ENCODE measurements at places on chromosomes 11 and 22.

GRCh38 chr22:44639891-44640617 is 62.0 kb upstream of the PRR5 start:
- peak; percentile 78 for DNase-seq

- peak; percentile 77 for DNase-seq
Measured at GRCh38 chr22:22357024-22357883, 112.7 kb downstream of the VPREB1 start.

GRCh38 chr22:47392729-47393128 is 630.3 kb downstream of the TBC1D22A start:
- no peak for DNase-seq

GRCh38 chr11:107898270-107898669 is 30.0 kb upstream of the RAB39A start:
- no peak for DNase-seq

- no peak for DNase-seq
Measured at GRCh38 chr22:41459431-41459830, 9.1 kb downstream of the PHF5A start.

GRCh38 chr11:102062106-102062505 is 14.9 kb downstream of the CFAP300 start:
- no peak for DNase-seq

GRCh38 chr11:60844870-60845221 is 2.9 kb downstream of the CCDC86 start:
- no peak for DNase-seq

- no peak for DNase-seq
Measured at GRCh38 chr22:17563936-17564391, 666 bp downstream of the SLC25A18 start.

- DNase-seq: no peak
Measured at GRCh38 chr22:30717952-30718351, 23.3 kb downstream of the OSBP2 start.

- peak; percentile 86 for DNase-seq
Measured at GRCh38 chr11:1882265-1883238, 9.1 kb downstream of the PRR33 start.

DNA sequence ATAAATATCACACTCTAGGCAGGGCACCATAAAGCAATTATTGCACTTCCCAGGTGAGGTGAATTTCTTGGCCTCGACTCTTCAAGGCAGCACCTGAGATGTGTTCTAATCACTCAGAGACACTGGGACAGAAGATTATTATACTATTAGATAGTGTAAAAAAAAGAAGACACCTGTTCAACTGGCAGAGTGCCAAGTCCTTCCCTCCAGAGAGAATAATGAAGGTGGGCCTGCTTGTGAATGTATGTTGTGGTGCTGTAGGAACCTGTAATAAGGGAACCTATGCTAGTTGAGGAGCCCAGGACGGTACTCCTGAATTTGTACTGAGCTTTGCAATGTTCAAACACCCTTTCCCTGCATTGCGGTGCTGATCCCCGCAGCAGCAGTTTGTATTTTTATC is 107.5 kb downstream of the NXPE2 start:
- DNase-seq: no peak

DNA sequence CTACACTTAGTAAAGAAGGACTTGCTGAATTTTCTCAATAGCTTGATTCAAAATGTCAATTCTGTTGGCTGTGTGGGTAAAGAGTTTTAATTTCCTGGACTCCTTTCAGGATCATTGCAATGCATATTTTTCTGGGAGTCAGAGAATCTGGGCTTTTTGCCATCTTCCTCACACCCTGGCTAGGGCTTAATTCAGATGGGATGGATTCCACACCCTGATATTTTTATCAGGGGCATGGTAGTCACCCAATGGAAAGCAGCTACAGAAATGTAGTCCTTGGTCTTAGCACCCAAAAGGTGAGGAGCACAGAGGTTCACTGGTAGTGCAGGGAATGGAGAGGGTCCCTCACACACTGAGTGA is 79.3 kb downstream of the SGSM3 start:
- no peak for DNase-seq

DNA sequence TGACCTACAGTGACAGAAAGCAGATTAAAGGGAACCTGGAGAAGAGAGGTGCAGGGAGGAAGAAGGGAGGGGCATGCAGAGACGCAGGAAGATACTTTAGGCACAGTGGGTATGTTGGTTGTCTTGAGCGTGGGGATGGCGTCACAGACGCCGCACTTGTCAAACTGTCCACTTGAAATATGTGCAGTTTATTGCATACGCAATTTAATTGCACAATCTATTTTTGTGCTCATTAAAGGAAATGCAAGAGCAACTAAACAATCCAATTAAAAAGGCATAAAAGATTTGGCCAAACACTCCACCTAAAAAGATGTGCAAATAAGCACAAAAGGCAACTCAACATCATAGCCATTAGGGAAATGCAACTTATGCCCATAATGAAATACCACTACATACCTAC is 16.8 kb downstream of the GNB1L start:
- DNase-seq: no peak

GRCh38 chr11:46553814-46554212 is 40.0 kb downstream of the AMBRA1 start:
- DNase-seq: no peak

DNA sequence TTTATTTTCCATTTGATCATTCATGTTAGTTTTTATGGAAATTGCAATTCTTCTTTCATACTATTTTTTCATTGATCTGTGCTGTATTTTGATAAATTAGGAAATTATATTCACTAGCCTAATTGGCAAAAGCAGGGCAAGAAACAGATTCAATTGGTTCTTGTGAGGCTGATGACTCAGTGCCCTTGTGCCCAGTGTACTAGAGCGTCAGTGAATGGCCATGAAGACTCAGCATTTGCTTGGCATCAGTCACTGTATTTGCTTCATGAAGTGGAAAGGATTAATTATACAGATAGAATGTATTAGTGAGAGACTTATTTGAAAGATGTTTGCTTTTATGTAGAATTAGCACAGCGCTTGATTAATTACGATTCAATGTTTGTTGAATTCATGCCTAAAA is 31.8 kb downstream of the MRGPRX1 start:
- DNase-seq: no peak

GRCh38 chr11:7973011-7973410 is 7.8 kb upstream of the NLRP10 start:
- no peak for DNase-seq

GRCh38 chr11:107836851-107837250 is 21.7 kb downstream of the SLC35F2 start:
- no peak for DNase-seq

DNA sequence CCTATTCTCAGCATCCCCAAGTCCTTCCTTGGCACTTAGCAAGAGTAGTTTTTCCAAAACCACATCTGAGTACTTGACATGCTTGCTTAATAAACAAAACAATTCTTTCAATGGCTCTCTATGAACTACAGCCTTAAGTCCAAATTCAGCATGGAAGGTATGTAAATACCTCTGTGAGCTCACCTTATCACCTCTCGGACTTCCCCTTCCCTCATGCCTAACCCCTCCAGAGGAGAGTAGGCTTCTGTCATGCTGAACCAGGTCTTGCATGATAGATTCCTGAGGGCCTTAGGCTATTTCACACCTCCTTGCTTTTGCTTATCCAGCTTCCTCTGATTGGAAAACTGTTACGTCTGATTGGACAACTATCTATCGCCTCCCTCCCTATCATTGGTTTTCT is 312.9 kb upstream of the CCDC90B start:
- no peak for DNase-seq

- no peak for DNase-seq
Measured at GRCh38 chr22:36580846-36581245, 51.9 kb upstream of the EIF3D start.

DNA sequence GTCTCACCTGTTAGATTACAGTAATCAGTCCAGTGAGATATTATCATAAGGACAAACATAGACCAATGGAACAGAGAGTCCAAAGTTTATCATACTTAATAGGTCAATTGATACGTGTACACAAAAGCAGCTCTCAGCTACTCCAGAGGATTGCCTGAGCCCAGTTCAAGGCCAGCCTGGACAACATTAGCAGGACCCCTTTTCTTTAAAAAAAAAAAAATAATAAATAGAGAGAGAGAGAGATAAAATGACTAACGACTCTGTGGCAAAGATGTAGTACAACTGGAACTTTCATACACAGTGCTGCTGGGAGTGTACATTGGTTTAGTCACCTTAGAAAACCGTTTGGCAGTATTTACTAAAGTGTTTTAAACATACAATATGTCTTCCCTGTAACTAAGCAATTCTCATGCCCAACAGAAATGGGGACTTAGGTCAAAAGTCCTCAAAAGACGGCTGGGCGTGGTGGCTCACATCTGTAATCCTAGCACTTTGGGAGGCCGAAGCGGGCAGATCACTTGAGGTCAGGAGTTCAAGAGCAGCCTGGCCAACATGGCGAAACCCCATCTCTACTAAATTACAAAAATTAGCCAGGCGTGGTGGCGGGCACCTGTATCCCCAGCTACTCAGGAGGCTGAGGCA is 10.6 kb downstream of the SNX32 start:
- DNase-seq: no peak

- no peak for DNase-seq
Measured at GRCh38 chr11:119936426-119936825, 201.5 kb downstream of the TRIM29 start.

DNA sequence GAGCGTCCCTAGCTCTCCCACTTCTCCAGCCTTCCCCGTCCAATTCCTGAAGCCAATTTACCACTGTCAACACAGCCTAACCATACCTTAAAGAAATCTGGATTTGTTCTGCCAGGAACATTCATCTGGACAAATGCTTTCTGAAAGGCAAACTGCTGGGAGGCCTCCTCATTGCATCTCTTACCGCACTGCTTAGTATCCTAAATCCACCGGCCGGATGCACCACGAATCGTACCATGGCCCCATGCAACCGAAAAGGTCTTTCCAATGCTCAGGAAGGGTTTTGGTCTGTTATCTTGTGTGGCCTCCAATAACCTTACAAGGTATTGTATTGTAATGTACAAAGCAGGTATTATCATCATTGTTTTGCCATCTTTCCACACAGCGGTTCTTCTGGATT is 57.6 kb downstream of the MYH9 start:
- DNase-seq: no peak

- DNase-seq: no peak
Measured at GRCh38 chr11:4559527-4560440, 14.8 kb downstream of the OR52M1 start.

GRCh38 chr22:20131859-20132685 is 468 bp downstream of the ZDHHC8 start:
- no peak for DNase-seq

- no peak for DNase-seq
Measured at GRCh38 chr11:18050848-18051247, 4.8 kb upstream of the TPH1 start.

DNA sequence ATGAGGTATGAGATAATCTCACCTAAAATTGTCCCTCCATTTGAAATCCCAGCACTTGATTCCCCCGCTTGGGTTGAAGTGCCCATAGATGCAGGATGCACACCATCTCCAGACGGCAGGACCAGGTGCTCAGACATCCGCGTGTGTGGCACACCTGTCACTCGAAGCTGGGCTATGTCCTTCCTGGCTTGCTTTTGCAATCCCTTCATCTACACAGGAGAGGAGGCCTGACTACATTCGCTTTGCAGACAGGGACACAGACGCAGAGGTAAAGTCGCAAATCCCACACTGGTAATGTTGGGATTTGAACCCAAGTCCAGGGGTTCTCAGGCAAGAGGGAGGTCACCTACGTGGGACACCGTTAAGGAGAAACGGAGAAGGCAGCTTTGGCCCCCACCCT is 7.2 kb upstream of the CYTH4 start:
- no peak for DNase-seq

DNA sequence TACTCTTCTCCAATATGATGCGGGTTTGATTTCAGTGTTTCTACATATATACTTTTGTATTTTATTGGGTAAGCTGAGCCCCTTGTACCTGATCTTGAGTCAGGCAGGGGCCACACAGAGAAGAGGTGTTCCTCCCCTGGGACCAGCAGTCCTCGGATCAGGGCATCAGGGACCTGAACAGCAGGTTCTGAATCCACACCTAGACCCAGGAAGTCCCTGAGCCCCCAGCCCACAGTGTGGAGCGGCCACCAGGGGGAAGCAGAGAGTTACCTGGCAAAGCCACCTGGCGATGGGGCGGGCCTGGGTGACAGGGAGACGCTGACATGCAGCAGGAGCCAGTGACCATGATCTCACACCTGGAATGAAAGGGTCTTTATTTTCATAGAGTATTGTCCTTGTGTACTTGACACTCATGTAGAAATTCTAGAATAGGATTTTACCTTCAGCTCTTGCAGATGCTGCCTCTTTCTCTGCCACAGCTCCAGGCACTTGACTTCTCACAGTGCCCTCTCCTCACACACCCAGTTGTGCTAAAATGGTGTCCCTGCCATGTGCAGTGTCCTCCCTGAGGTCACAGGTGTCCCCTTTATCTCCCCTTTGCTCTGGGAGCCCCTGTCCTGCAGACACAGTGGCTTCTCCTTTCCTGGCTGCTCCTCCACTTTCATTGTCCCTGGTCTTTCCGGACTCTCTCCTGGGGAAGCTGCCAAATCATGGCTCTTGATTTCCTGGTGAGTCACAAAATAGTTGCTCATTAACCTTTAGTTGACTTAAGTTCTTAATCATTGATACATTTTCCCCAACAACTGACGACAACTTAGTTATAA is 48.5 kb downstream of the GGTLC2 start:
- no peak for DNase-seq

GRCh38 chr22:49929994-49930575 is 11.7 kb downstream of the CRELD2 start:
- DNase-seq: no peak

- DNase-seq: no peak
Measured at GRCh38 chr11:34411111-34411510, 27.6 kb upstream of the CAT start.

DNA sequence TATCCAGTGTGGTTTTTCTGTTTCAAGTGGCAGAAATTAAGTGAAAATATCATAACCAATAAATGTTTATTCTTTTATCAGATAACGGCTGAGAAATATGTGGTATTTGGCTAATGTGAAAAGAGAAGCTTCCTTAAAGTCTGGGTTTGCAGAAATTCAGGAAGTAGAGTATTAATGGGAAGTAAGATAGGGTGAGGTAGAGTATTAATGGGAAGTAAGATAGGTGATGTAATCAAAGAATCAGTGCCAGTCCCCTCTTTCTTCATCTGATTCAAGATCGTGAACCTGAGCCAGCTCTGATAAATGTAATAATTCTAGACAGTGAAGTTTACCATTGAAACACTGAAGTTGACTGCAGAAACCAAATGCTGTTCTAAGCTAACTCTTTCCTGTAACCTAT is 30.9 kb downstream of the TRPC6 start:
- no peak for DNase-seq

- no peak for DNase-seq
Measured at GRCh38 chr11:116100016-116100415, 595.8 kb upstream of the CADM1 start.

DNA sequence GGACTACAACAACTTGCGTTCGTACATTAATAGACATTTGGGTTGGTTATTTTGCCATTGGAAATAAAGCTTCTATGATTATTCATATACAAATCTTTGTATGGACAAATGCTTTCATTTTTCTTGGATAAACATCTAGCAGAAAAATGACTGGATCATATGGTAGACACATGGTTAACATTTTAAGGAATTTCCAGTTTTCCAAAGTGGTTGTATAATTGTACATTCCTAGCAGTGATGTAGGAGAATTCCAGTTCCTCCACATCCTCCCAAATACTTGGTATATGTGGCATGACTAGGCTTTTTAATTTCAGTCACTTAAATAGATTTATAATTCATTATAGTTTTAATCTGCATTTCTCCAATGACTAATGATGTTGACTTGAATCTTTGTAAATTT is 246.2 kb upstream of the NCAM1 start:
- DNase-seq: no peak

GRCh38 chr11:27118949-27119348 is 78.3 kb downstream of the BBOX1 start:
- DNase-seq: no peak

- no peak for DNase-seq
Measured at GRCh38 chr11:2944530-2944929, 15.3 kb upstream of the PHLDA2 start.

All from suprapubic skin (tissue), 4 donors.